ENCODE measurements at places on chromosomes 12 and 14.

DNA sequence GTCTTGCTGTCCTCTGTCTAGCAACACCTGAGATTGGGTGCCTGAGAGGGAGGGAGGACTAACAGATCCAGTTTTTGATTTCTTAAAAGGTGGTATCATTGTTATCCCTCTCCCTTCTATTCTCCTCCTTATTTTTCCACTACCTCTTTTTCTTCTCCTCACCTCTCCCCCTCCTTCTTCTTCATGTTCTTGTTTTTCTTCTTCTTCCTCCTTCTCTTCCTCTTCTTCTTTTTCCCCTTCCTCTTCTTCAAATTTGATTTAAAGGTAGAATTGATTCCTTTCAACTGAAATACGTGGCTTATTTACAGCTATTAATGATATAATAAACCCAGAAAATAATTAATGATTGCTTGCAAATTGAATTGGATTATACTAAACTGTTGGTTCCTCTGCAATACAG lies 256.8 kb upstream of the BTG1 start:
- DNase-seq, result no peak

DNA sequence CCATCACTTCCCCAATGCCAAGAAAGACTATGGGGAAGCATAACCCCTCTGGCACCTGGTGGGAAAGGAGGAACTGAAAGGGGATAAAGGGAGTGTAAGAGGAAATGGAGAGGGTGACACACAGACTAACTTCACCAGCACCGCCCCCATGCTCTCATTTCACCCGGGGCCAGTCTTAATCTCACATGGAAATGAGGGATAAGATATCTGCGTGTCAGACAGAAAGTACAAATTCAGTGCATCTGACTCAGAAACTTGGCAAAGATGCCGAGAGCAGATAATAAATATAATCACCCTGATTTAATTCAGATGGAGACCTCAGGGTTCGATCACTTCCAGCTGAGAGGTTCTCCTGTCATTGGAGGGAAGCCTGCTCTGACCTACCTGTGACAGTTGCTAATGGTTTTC lies 191.6 kb downstream of the DUSP6 start:
- no peak for DNase-seq

- no peak for DNase-seq
These were observed 31.9 kb upstream of the OSBPL8 start for GRCh38 chr12:76591476-76591875.

DNA sequence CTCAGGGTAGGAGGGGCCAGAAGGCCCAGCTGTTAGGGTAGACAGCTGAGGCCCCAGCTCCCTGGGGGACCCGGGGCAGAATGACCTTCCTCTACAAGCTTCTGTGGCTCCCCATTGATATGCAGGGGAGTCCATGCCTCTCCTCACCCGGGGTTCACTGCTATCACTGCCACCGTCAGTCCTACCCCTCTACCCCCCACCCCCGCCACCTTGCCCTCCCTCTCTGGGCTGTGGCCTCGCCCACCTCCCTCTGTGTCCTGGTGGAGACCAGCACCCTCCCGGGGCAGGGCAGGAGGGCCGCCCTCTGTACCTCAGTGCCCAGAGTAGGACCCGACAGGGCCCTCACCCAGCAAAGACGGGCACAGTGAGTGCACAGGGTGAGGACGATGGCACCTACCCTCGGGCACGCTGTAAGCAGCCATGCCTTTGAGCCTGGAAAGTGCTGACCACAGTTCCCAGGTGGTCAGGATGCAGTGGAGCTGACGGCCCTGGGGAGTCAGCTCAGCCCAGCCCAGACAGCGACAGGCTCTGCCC lies 88.4 kb upstream of the SFSWAP start:
- no peak for DNase-seq

- DNase-seq, result no peak
These were observed 268.9 kb downstream of the FLRT2 start for GRCh38 chr14:85798856-85799255.

DNA sequence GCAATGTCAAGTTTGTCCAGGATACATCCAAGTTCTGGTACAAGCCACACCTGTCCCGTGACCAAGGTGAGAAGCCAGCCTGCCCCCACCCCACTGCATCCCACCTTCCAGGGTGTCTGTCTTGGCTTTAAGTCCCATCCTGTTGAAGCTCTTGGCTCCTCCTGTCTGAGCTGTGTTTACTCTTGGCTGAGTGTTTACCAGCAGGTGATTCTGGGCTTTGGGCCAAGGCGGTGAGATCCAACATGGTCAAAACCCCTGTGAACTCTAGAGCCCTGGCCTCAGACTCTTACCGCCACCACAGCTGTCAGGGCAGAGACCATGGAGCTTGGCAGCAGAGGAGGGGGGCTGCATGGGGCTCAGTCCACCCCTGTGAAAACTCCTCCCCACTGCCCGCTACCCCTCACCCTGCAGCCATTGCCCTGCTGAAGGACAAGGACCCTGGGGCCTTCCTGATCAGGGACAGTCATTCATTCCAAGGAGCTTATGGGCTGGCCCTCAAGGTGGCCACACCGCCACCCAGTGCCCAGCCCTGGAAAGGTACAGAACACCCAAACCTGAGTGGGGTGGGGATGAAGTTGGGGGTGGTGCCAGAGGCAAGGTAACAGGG lies 11.6 kb downstream of the TNS2 start:
- peak; percentile 56 for DNase-seq

Measured in NCI-H2171 (cell line).